ENCODE measurements at places on chromosomes 4 and X.

GRCh38 chr4:41806807-41807206 lies 58.3 kb upstream of the PHOX2B start:
- DNase-seq = no peak

- DNase-seq = no peak
Observed at GRCh38 chr4:155973639-155974475, 20.2 kb upstream of the CTSO start.

DNA sequence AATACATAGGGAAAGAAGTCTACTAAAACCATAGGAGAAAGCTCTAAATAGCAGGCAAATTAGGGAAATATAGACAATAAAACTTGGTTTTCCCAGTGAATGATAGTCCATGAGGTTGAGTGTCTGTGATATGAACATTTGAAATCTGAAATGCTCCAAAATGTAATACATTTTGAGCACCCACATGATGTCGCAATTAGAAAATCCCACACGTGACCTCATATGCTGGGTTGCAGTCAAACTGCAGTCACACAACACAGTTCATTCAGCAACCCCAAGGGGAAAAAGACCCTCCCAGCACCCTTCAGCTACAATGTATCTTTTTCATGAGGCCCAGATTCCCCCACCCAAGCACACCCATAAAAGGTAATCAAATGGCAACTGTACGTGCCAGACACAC lies 155.6 kb downstream of the BTC start:
- DNase-seq = no peak

GRCh38 chr4:149120331-149121022 lies 678.3 kb upstream of the NR3C2 start:
- no peak for DNase-seq

- DNase-seq = no peak
Observed at GRCh38 chr4:154490234-154490582, 1.4 kb downstream of the DCHS2 start.

DNA sequence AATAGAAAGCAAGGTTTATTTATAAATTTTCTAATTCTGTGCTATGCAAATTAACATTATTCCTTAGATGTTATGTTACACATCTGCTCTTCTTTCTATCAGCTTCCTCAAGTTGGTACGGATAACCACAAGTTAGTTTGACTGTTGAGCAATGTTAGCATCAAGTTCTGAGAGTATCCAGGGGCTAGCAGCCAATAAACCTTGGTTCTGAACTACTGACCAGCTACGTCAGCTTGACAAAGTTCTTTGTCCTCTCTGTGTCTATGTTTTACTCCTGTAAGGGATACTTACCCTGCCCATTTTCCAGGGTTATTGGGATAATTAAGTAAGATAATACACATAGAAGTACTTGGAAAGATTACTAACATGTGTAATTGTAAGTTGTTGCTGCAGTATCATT lies 8.1 kb upstream of the TEX13A start:
- DNase-seq = no peak

- peak; percentile 13 for DNase-seq
Observed at GRCh38 chr4:42151568-42152506, 618 bp downstream of the BEND4 start.

GRCh38 chrX:68724531-68725020 lies 77.1 kb downstream of the STARD8 start:
- no peak for DNase-seq

GRCh38 chrX:121110536-121110935 lies 63.1 kb downstream of the GLUD2 start:
- DNase-seq = no peak

- DNase-seq = no peak
Observed at GRCh38 chr4:93693141-93693540, 135.4 kb upstream of the ATOH1 start.

GRCh38 chrX:42463706-42464490 lies 314.1 kb downstream of the PPP1R2C start:
- no peak for DNase-seq

DNA sequence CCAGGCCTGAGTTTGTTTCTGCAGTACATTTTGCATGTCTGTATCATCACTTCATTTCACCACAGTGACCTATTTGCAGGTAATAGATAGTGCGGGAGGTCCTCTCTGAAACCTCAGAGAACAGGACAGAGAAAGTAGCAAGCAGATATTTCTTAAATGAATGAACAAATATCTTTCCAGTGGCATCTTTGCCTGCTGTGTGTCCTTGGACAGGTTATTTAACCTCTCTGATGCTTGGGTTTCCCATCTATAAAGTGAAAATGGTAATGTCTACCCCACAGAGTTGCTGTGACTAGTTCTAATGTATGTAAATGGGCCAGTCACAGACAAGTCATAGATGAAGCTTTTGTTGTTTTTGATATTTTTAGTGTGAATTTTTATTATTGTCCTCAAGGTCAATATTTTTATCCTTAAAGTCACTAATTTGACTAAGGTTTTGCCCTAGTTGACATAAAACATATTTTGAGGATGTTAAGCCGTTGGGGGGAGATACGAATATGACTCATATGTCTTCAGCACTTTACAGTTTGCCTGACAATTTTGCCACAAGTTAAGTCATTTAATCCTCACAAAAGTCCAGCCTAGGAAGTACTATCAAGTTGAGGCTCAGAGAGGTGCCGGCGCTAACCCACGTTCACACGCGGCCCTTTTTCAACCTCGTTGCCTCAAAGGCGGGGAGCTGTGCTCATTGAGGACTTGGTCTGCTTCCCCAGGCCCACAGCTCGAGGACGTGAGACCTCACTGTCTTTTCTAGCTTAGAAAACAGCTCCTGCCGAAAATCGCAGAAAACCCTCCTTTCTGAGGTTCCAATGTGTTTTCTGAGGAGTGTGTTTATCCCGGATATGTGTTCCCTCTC lies 126.7 kb upstream of the STX18 start:
- no peak for DNase-seq

DNA sequence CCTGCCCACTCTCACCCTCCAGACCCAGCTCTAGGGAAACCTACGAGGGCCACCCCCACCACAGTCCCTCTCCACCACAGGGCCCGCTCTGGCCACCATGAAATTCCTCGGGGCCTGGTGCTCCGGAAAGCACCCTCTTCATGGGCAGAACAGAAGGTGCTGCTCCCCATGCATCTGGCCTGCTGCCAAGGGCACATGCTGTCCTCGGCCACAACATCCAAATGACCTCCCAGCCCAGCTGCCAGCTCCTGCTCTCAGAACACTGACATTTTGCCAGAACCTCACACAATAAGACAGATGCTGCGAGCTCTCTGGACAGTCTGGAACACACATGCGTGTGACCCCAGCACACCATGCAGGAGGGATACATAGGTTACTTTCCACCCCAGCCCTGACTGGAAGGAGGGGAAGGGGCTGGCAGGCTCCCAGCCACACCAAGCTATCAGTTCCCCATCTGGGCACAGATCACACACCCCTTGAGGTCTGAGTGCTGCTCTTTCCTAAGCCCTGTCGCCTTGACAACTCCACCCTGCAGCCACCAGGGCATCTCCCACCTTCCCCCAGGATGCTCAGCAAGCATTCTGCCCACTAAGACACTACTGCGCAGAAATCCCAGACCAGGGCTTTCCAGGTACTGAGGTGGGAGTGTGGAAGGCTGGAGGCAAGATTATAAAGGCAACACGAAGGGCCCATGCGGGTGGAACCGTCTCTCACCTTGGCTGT lies 5.8 kb downstream of the CCNQ start:
- DNase-seq = no peak

DNA sequence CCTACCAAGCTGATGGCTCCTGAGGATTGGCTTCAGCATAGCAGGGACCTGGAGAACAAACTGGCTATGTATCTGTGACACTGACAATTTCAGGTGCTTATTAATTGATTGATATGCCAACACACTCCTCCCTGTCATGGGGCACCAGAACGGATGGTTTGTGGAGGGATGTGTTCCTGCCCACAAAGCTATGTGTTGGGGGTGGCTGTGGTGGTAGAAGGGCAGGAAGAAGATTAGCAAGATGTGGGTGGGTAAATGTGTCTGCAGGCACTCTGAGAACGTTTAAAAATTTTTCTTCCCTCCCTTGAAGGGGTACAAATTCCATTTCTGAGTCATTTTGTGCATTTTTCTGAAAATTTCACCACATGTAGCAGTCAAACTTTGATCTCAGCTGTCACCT lies 55.0 kb upstream of the SCML1 start:
- DNase-seq = no peak

DNA sequence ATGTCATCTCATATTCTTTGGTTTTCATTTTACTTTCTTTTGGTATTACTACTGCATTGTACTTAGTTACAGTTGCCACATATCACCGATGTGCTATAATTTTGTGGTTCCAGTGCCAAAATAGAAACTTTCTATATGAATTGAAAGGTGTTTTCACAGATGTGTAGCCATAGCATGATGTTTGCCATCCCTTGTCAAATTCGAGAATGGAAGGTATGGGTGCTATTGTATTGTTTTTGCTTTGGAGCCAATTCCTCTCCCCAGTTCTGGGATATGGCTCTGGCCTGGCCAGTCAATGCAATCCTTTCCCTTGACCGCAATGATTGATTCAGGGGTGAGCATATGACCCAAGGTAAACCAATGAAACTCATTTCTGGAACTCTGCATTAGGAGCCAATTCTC lies 86.2 kb upstream of the RPS6KA3 start:
- no peak for DNase-seq

GRCh38 chr4:80578001-80578400 lies 242.5 kb downstream of the CFAP299 start:
- DNase-seq = no peak

DNA sequence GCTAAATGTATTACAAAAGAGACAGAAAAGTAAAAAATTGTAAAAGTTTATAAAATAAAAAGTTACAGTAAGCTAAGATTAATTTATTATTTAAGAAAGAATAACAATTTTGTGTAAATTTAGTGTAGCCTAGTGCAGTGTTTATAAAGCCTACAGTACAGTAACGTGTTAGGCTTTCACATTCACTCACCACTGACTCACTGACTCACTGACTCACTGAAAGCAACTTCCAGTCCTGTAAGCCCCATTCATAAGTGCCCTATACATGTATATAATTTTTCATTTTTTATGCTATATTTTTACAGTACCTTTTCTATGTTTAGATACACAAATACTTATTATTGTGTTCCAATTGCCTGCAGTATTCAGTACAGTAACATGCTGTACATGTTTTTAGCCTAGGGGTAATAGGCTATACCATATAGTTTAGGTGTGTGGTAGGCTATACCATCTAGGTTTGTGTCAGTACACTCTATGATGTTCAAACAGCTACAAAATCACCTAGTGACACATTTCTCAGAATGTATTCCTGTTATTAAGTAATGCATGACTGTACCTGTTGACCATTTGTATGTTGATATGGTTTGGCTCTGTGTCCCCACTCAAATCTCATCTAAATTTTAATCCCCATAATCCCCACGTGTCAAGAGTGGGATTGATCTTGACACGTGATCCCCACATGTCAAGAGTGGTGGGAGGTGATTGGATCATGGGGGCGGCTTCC lies 57.9 kb downstream of the CFAP299 start:
- no peak for DNase-seq

DNA sequence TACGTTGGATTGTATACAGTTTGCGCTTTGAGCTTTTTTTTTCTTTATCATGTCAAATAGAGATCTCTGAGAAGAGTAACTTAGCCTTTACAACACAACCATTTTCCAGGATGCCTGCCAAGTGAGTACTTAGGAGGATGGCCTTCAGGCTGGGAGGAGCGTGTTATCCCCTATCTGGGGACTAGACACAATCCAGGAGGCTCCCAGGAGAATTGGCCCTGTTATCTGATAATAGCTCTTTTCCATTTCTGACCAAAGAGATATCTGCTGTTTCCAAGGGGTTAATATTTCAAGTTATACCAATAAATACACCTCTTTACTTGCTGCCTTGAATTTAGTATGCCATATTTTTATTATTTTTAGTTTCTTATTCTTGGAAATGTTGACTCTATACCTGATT lies 169.5 kb upstream of the SMARCAD1 start:
- DNase-seq = no peak

DNA sequence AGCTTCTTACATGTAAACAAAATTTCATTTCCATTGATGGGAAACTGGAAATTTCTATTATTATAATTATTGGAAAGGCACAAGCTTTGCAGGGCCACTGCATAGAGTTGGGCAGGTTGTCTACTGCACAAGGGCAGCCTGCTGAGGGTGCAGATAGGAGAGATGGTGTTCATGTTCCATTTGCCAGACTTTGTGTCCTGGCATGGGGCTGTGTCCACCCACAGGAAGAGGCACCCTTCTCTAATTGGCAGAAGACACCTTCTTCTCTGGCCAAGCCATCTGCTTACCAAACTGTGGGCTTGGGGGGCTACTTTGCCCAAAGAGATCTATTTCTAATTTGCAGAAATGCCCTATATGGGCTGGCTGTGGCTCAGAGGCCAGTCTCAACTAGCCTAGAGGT lies 140.7 kb downstream of the GATB start:
- no peak for DNase-seq

Measured in NCI-H2107 (cell line).